ENCODE measurements at places on chromosomes 7 and 10.

GRCh38 chr7:28355635-28356319 is 56.5 kb upstream of the CREB5 start:
- peak; percentile 100 for DNase-seq

DNA sequence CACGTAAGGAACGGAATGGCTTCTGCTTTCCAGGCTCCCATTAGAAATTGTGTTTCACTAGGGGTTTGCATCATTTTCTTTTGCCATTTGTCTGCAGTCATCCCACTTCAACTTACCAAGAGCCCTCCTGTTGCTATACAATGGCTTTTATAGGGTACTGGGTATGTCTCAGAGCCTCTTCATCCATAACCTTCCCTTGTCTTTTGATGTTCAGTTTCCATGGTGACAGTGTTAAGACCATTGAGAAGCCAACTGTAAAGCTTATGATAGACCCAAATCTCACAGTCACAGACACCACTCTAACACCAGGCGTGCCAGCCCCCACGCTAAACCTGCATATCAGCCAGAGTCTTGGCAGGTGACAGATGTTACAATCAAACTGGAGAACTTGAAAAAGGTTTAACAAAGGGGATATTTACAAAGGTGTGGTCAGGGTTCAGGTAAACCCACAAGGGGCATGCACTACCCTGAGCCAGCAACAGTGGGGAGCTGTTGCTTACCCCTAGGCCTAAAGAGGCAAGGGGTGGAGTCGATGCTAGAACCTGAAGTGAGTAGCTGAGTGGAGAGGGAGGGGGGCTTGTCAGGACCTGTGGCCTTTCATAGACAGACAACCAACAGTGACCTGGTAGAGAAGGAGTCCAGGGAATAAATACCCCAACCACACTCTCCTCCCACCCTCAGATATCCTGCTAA is 53.2 kb upstream of the ABLIM1 start:
- no peak for DNase-seq

DNA sequence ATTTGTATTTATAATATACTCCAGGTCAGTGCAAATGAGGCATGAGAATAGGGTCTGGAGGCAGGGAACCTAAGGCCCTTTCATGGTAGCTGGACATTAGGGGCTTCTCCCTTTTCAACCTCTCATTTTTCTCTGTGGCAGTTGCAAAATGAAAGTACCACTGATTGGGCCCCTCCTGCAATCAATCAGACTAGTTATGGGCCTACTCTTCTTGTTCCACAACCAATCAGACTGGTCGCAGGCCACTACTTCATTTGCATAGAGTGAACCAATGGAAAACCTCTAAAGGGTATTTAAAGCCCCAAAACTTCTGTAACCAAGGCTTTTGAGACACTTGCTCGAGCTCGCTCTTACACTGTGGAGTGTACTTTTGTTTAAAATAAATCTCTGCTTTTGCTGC is 10.0 kb upstream of the PRPS1L1 start:
- no peak for DNase-seq

DNA sequence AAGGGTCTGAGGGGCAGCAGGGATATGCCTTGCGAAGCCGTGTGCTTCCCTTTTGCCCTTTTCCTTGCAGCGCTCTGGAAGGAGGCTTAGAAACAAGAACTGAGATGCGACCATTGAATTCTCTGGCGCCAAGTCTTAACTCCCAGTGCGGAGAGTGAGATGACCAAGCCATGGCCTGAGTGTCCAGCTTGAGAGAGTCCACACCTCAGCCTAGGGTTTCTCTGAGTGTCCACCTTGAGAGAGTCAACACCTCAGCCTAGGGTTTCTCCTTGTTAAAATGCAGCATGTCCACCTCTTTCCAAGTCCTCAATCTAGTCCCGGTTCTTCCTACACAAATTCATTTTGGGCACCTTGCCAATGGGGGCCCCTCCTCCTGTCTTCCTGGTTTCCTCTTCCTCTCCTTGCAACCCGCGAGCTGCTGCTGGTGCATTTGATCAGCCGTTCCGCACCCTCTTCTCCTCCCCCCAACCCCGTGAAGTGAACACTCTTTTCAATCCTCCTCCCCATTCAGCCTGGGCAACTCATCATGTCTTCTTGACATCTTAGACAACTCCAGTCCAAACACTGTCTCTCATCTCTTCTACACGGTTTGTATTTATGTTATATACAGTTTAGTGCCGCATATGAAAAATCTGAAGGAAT is 178.2 kb upstream of the PITRM1 start:
- DNase-seq: no peak

DNA sequence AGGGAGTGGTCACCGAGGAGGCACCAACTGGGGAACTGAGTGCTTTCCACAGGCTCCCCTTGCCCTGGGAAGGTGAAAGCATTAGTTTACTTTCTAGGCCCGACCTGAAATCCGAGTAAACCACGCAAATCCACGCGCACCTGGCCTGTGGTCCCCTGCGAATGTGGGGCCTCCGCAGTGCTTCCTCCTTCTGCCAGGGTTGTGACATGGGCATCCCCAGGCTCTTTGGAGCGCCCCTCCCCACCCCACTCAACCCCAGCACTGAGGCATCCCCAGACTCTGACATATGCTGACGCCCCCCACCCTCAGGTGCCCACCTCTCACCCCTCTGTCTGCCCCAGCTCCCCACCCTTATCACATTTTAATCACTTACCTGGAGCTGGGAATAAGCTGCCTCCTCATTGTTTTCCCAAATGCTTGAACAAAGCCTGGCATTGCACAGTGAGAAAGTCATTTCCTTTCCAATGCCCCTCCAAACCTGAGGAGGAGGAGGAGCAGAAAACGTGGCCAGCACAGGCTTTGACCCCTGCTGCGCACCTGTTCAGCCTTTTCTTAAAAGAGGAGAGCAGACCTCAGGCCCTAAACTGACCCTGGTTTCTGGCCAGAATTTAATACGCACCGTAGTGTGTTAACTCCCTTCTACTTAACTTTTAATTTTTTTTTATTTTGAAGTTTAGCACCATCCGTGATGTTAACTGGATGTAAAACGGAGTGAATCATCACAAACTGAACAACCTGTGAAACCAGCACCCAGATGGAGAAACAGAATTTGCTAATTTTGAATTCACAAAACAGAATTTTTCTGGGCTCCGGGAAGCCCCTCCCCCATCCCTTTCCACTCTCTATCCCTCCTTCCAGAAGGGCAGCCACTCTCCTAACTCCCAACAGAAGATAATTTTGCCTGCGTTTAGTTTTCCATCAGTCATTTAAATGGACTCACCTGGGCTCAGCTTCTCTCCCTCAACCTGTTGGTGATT is 129.4 kb downstream of the WDR11 start:
- DNase-seq: no peak

GRCh38 chr10:130606001-130606405 is 469.8 kb downstream of the GLRX3 start:
- no peak for DNase-seq

DNA sequence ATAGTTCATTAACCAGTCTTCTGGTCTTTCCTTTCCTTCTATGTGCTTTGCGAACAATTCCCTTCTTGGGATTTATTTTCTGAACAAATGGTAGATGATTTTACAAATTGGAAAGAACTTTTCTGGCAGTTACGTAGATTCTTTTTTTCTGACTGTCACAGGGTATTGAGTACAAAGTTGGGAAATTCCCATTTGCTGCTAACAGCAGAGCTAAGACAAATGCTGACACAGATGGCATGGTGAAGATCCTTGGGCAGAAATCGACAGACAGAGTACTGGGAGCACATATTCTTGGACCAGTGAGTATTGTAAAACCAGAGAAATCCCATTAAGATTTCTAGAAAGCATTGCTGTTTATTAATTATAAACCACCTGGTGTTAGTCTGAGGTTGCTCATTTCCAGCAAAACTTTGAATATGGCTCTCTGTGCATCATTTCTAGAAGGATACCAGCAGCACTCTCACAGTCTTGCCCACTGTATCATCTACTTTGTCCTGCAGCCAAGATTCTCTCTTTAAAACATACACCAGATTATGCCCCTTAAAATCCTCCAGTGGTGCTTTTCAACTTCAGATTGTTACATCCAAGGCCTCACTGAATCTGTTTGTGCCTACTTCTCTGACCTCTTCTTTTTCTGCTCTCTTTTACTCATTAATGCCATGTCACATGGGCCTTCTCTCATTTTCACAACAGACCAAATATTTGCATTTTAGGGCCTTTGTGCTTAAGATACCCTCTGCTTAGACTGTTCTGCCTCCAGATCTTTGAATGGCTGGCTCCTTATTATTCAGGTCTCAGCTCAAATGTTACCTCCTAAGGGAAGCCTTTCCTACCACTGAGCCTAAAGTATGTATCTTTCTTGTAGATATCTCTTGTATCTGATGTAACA is 27.0 kb downstream of the DLD start:
- DNase-seq: no peak

GRCh38 chr7:44163591-44163990 is 22.5 kb upstream of the MYL7 start:
- no peak for DNase-seq

- DNase-seq: no peak
Measured at GRCh38 chr7:156898938-156899337, 6.0 kb upstream of the LMBR1 start.

DNA sequence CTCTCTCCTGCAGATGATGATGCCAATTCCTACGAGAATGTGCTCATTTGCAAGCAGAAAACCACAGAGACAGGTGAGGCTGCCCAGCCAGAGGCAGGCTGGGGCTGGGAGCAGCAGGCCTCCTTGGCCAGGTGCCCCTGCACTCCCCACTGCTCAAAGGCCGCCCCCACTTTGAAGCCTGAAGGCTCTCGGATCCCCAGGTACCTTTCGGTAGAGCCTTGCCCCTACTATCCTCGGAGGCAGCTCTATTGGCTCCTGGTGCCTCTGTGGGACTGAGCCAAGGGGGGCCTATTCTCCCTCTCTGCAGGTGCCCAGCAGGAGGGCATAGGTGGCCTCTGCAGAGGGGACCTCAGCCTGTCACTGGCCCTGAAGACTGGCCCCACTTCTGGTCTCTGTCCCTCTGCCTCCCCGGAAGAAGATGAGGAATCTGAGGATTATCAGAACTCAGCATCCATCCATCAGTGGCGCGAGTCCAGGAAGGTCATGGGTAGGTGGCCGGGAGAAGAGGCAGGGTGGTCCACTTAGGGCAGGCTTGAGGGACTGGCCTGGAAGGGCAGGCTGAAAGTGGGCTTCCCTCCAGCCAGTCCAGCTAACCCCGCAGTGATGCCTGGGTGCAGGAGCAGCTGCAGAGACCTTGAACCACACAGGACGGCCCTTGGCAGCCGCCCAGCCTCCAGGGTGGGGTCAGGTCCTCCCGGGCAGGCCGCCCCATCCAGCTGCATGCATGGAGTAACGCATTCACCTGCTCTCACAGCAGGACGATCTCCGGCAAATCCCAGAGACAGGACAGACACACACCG is 14.1 kb downstream of the LAT2 start:
- no peak for DNase-seq

DNA sequence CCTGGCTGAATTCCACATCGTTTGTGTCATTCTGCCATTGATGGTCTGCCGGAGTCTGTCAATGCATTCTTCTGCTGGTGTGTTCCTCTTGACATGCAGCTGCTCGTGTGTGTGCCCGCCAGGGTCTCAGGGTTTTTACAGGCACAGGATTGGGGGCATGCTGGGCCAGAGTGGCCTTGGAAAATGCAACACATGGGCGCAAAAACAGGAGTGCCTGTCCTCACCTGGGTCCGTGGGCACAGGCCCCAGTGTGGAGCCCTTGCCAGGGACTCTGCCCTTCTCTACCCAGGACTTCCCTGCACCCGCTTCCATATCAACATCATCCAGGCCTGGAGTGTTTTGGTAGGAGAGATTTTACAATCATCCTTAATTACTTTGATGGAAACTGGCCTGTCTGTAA is 340.7 kb downstream of the KIF20B start:
- DNase-seq: no peak

GRCh38 chr10:124732931-124733570 is 11.1 kb downstream of the FAM53B start:
- no peak for DNase-seq

DNA sequence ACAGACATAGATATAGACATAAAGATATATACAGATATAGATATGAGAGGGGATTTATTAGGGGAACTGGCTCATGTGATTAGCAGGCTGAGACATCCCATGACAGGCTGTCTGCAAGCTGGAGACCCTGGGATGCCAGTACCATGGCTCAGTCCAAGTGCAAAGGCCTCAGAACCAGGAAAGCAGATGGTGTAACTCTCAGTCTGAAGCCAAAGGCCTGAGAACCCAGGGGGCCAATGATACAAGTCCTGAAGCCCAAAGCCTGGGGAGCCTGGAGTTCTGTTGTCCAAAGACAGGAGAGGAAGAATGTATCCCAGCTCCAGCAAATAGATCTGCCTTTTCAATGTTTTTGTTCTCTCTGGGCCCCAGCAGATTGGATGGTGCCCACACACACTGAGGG is 5.5 kb downstream of the NCOA4 start:
- no peak for DNase-seq

GRCh38 chr7:36625247-36625646 is 99.0 kb downstream of the AOAH start:
- DNase-seq: no peak

- DNase-seq: no peak
Measured at GRCh38 chr7:135853499-135853898, 104.9 kb upstream of the FAM180A start.

GRCh38 chr10:78752221-78752620 is 316.5 kb upstream of the ZMIZ1 start:
- DNase-seq: no peak

GRCh38 chr10:25294032-25294926 is 119.5 kb downstream of the GPR158 start:
- DNase-seq: no peak

DNA sequence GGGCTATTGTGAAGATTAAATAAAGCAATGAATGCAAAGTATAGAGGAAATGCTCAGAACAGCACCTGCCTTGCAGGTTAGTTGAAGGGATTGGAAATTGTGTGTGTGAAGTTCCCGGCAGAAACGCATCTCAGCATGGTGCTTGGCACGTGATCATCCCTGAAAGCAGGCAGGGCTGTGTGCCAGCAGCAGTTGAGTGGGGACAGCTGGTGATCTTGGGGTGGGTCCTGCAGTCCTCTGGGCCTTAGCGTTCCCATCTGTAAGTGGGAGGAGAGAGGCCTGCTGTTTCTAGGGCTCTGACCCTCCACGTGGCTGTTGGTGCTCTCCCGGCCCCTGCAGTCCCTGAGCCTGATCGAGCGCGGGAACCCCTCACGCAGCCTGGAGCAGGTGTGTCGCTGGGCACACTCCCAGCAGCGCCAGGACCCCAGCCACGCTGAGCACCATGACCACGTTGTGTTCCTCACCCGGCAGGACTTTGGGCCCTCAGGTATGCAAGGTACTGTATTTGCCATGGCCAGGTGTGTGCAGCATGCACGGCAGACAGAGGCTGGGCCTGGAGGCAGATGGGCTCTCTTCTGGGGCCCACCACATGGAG is 55.3 kb downstream of the TBATA start:
- peak; percentile 51 for DNase-seq
